ENCODE measurements at places on chromosomes 11 and 22.

- no peak for DNase-seq
Measured at GRCh38 chr11:115784796-115785521, 280.7 kb upstream of the CADM1 start.

GRCh38 chr11:132804258-132804657, 728.0 kb downstream of the OPCML start:
- DNase-seq, result no peak

DNA sequence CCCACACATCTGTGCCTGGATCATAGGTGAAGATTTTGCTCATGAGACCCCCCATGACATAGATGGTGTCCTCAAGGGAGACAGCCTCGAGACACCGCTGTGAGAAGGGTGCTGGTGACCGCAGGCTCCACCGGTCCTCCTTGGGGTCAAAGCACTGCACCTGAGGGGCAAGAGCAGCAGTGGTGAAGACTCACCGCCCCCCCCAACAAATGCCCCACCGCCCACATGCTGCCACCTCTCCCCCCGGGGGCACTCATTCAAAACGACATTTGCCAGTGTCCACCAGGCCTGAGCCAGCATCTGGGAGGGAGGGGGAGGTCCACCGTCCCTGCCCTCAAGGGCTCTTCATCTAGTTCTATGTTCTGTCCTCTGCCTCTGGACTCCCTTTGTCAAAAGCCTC, 9.3 kb downstream of the KLHL35 start:
- DNase-seq, result no peak

GRCh38 chr22:31841078-31841827, 87.4 kb downstream of the DEPDC5 start:
- DNase-seq, result no peak

- no peak for DNase-seq
Measured at GRCh38 chr22:37218399-37218770, 6.1 kb upstream of the SSTR3 start.

- no peak for DNase-seq
Measured at GRCh38 chr11:97502201-97502600, 1112.4 kb downstream of the JRKL start.

DNA sequence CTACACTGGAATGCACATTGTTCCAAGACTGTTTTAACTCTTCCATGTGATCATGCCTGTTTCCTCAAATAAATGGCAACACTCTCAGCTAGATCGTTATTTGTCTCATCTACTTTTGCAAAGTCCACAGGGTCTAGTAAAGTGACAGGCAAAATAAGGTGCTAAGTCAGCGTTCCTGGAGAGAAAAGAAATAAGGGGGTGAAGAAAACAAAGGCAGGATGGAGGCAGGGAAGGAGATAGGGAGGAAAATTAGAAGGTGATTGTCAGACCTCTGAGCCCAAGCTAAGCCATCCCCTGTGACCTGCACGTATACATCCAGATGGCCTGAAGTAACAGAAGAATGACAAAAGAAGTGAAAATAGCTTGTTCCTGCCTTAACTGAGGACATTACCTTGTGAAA, 132.1 kb downstream of the RAB38 start:
- DNase-seq, result no peak

DNA sequence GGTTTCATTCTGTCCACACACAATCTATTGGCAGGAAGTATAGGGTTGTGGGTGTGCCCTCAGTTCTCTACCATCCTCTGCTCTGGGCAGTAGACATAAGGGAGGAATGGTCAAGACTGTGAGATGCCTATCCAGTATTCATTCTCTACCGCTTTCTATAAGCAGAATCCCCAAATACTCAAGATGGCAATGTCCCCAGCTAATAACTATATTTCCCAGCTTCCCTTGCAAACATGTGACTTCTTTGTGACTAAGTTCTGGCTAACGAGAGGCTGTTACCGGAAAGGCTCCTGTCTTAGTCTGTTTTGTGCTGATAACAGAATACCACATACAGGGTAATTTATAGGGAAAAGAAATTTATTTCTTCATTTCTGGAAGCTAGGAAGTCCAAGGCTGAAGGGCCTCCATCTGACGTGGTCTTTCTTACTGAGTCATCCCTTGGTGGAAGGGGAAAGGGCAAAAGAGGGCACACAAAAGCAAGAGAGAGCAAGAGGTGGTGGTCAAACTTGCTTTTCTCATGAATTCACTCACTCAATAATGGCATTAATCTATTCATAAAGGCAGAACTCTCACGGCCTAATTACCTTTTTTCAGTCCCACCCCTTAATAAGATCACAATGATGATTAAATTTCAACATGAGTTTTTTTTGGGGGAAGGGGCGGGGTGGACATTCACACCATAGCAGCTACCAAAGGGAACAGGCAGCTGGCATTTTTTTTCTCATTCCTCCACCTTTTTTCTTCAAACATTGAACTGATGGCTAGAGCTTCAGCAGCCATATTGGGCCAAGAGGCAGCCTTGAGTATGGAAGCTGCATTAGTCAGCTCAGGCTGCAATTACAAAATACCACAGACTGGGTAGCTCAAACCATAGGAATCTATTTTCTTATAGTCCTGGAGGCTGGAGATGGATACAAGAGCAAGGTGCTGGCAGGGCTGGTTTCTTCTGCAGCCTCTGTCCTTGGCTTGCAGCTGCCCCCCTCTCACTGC, 109.7 kb upstream of the OR9Q1 start:
- no peak for DNase-seq

Data from activated CD4-positive, alpha-beta T cell treated with anti-CD3 and anti-CD28 coated beads, Interleukin-2, amount 50 U/mL, for 48 hours (primary cell).